ENCODE measurements at places on chromosomes 5 and 9.

GRCh38 chr5:98581112-98581997, 192.1 kb upstream of the RGMB start:
- DNase-seq, result no peak

DNA sequence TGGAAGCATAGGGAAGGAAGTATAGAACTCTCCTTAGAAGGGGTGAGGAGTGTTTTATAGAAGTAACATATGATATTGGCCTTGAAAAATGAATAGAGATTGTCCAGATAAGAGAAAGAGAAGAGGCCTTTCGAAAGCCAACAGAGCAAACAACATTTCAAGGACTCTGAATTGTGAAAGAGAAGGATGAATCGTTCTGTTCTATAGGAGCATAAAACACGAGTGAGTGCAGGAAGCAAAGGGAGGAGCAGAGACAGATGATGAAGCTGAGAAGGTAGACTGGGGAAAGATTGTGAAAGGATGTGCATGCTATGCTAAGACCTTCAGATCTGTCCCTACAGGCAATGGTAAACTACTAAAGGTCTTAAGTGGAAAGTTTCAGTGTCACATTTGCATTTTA, 271.0 kb downstream of the TMEM161B start:
- DNase-seq, result no peak

DNA sequence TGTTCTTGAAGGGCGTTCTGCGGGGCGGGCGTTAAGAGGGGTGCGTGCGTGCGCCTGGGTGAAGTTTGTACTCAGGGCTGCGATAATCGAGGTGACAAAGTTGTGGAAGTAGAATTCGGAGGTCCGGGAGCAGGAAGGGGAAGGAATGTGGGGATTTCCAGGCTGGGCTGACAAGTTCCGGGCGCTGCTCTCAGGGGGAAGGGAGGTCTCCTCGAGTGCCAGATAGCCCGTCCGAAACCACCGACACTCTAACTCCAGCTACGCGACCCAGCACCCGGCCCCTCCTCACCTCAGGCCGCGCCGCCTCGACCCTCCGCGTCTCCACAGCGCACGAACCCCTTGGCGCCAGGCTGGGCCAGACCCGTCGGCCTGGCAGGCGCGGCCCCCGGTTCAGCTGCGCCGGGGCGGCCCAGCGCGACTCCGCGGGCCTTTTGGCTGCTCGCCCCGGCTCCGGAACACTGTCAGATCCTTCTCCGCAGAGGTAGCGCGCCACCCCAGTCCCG, at the start of gene IL6ST:
Gene IL6ST, minus strand, starts transcription at position 469 of the 503 bp plus-strand sequence. CDS start 18,685 bp downstream, outside the sequence.
- no peak for DNase-seq

DNA sequence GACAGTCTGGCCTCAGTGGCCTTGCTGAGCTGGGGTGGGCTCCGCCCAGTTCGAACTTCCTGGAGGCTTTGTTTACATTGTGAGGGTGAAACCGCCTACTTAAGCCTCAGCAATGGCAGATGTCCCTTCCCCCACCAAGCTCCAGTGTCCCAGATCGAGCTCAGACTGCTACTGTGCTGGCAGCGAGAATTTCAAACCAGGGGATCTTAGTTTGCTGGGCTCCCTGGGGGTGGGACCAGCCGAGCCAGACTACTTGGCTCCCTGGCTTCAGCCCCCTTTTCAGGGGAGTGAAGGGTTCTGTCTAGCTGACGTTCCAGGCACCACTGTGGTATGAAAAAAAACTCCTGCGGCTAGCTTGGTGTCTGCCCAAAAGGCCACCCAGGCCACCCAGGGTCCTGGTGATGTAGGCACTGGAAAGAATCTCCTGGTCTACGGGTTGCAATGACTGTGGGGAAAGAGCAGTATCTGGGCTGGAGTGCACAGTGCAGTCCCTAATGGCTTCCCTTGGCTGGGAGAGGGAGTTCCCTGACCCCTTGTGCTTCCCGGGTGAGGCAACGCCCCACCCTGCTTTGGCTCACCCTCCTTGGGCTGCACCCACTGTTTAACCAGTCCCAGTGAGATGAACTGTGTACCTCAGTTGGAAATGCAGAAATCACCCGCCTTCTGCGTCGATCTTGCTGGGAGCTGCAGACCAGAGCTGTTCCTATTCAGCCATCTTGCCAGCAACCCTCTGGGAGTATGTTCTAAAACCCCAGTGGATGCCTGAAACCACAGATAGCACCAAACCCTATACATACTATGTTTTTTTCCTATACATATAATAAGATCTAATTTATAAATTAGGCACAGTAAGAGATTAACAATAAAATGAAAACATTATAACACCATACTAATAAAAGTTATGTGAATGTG, 95.5 kb downstream of the TMEM161B start:
- no peak for DNase-seq

GRCh38 chr9:130132746-130133145, 39.5 kb upstream of the NCS1 start:
- DNase-seq, result no peak

- peak; percentile 36 for DNase-seq
Observed at GRCh38 chr5:123207081-123207537, 118.1 kb downstream of the PRDM6 start.

DNA sequence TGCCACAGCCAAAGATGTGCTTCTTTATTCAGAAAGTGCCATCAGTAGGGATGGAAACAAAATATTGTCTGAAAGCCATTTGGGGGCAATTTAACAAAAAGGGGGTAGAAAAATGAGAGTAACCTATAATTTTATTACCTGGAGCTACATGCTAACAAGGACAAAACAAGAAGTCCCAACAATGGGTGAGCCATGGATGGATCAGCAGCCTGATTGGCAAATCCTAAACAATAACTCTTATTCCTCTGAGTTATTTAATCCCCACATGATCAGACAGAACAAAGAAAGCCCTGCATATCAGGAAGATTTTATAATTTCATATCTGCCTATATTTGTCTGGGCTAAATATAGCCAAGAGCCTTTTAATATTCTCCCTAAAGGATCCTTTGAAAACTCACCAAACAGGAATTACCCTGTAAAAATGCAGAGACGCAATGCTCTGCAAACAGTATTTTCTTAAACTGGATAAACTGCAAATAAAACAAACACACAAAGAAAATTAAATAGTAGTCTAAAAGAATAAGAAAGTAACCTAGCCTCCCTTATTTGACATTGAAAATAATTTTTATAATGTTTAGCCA, 483.4 kb downstream of the ZNF608 start:
- no peak for DNase-seq

GRCh38 chr9:30089428-30089827, 2295.0 kb upstream of the ACO1 start:
- no peak for DNase-seq

DNA sequence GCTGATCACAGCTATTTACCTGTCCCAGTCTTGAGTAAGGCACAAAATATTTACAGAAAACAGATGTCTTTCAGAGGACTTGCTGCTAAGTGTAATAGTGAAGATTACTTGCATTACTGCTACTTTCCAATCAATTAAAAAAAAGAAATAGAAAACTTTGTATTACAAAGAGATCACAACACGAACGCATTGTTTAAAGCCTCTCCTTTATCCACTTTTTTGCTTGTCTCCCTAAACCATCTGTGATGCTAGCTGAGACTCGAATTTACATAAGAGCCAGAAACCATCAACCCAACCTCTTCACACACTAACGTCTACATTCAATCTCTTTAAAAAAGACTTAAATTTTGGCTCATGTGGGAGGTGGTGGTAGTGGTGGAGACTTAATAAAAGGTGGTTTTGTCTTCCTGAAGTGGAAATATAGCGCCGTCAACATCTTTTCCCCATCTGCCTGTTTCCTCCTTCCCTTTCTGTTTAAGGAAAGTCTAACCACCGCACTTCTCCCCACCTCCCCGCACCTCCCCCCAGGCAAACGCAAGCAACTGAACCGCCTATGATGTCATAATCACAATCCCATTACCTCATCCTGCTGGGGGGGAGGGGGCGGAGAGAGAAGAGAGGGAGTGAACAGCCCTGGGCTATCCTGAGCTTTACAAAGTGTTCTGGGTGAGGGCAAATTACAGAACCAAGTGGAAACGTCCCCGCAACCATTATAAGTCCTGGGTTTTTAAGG, 948 bp upstream of the FAM53C start:
- DNase-seq, result peak; percentile 65

- no peak for DNase-seq
Observed at GRCh38 chr5:37836592-37837413, 3.0 kb downstream of the GDNF start.

- no peak for DNase-seq
Observed at GRCh38 chr9:653421-653820, 188.1 kb upstream of the DMRT1 start.

DNA sequence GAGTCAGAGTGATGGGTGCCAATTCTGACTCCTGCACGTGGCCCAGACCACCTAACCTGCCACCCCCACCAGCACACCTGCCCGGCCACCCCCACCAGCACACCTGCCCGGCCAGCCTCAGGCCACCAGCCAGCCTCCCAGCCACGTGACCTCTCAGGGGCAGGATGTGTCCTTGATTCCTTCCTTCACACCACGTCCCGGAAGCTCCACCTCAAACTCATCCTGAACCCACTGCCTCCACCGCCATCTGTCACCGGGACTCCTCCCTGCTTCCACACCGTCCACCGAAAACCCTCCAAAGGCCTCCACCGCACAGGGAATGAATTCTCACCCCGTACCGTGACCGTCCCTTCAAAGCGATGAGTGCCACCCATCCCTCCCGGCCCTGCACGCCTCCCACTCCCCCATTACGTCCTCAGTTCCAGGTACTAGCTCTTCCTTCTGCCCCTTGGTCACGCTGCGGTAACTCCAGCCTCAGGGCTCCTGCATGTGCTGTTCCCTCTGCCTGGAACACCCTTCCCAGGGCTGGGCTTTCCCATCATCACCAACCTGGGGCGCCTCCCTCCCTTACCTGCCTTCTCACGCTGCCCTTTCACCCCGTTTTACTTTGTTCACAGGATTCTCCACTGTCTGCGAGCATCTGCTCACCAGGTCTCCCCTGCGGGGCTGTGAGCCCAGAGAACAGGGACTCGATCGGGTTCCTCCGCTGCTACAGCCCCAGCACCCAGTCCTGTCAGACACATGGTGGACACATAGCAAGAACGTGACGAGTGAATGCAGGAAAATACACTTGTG, 82.9 kb downstream of the ADAMTS2 start:
- DNase-seq, result no peak

DNA sequence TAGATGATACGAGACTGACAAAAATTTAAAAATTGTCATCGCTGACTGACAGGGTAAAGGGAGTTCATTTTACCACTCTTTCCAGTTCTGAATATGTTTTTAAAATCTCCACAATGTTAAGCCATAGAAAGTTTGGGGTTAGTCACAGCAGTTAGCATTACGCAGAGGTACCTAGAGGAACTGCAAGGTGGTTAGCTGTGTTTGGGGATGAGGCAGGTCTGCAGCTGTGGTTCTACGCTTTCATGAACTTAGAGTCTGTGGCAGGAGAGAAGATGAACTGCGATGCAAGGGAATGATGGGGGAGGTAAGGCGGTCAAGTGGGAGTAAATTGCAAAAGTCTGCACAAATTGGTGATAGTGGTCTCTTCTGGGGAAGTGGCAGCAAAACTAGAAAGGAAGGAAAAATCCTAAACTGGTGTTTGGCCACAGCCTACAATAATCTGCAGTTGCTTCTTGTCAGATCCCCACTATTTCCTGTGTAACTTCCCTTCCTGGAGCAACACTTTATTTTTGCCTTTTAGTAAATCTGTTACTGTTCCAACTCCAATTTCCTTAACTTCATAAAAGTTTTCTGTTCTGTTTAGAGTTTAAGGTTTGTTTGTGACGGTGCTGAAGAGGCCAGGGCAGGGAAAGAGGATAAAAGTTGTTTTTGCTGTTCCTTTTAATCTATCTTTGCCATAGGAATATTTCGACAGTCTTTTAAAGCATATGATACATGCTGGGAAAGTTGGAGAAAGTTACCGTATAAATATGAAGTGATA, 38.6 kb upstream of the SNX2 start:
- no peak for DNase-seq

GRCh38 chr9:70056211-70056944, 12.7 kb downstream of the MAMDC2 start:
- DNase-seq, result no peak

DNA sequence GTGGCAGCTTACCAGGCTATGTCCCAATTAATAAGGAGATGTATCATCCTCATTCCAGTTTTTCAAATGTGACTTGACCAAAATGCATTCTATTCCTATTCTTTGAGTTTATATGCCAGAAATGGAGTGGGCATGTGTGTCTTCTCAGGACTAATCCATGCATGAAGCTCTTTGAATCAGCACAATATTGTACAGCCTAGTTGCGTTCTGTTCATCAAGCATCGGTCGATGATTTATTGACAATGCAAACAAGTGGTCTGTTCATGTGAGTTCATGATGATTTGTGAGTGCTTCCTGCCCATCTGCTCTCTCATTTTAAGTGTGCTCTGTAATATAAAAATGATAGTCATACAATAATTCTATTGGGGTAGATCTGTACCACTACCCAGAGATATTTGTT, 48.3 kb downstream of the PALM2AKAP2 start:
- no peak for DNase-seq

DNA sequence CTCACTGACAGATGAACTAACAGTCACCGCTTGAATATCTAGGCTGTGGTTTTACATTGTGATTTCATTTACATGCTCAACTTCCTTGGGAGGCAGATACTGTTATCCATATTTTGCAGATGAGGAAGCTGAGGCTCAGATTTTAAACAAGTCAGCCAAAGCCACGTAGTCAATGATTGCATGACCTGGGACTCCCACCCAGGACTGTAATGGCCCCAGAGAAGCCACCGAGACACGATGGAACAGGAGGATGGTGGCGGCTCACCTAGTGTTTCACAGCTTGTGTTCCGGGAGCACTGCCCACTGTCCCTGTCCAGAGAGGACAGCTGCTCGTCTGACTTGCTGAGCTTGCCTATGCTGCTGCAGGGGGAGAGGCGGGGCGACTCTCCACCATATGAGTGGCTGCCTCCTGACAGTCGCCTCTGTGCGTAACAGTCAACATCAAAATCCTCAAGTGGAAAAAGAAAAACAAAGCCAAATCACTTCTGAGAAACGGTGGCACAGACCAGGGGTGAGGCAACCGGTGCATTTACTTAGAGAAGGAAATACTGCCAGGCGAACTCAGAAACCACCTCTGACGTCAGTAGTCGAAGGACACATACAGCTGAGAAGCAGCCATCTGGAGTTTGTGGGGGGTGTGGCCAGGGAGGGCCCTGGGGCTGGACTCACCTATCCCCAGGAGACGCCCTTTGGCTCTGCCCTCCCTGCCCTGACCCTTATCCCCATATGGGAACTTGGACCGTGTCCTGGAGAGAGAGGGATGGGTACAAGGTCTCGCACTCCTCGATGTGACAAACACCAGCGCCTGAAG, 82.5 kb downstream of the PRRT1B start:
- no peak for DNase-seq
